HFF-Myc (cell line): ENCODE measurements at places on chromosomes 11 and 22.

DNA sequence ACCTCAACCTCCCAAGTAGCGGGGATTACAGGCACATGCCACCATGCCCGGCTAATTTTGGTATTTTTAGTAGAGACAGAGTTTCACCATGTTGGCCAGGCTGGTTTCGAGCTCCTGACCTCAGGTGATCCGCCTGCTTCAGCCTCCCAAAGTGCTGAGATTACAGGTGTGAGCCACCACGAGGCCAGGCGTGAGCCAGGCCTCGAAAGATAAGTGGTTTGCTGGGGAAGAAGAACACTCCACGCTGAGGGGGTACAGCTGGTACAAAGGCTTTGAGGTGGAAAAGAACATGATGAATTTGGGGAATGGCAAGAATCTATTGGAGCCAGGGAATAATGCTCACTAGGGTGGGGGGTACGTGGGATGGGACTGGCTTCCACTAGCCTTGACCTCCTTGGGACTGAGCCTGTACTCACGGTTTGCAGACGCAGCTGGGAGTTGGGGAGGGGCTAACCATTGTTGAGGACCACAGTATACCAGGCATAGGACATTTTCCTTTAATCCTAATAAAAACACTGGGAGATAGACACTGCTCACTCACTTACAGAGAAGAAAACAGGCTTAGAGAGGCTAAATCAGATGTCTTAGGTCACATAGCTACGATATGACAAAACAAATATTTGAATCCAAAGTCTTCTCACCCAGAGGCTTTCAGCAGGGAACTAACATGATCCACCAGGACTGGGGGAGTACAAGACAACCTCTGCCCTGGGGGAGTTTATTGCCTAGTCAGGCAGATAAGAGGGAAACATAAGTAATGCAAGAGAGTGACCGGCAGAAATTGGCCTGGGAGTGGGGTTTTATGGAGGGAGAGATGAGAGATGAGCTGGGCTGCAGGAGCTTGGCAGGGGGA, 4.9 kb downstream of the SLCO2B1 start:
- DNase-seq, result no peak

DNA sequence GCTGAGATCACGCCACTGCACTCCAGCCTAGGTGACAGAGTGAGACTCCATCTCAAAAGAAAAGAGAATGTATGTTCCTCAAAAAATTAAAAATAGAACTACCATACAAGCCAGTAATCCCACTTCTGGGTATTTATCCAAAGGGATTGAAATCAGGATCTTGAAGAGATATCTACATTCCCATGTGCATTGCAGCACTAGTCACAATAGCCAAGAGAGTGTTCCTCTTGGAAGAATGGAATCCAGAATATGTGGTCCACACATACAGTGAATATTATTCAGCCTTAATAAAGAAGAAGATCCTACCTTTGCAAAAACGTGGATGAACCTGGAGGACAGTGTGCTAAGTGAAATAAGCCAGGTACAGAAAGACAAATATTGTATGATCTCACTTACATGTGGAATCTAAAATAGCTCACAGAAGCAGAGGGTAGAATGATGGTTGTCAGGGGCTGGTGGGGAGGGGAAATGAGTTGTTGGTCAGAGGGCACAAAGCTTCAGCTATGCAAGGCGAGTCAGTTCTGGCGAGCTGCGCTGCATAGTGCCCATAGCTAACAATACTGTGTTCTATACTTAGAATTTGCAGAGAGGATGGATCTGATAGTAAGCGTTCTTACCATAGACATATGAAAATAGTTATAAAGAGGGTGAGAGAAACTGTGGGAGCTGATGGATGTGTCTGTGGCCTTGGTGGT, 32.1 kb downstream of the GRIK4 start:
- no peak for DNase-seq

GRCh38 chr22:37023743-37024338, 4.3 kb downstream of the MPST start:
- no peak for DNase-seq

DNA sequence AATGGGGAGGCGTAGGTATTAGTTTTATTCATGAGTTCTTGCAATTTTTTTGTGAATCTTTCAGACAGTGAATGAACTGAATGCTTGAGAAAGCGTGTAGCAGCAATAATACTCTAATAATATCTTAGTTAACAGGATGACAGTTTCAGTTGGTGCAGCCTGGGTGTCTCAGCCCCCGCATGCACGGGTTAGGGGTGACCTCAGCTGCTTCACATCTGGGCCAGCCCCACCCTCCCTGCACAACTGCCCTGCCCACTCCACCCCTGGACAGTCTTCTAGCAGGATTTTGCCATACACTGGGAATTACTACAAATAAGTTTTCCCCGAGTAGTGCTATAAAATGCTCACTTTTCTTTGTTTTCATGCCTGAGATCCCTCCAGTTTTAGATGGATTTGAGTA, 83.2 kb downstream of the ST3GAL4 start:
- no peak for DNase-seq

DNA sequence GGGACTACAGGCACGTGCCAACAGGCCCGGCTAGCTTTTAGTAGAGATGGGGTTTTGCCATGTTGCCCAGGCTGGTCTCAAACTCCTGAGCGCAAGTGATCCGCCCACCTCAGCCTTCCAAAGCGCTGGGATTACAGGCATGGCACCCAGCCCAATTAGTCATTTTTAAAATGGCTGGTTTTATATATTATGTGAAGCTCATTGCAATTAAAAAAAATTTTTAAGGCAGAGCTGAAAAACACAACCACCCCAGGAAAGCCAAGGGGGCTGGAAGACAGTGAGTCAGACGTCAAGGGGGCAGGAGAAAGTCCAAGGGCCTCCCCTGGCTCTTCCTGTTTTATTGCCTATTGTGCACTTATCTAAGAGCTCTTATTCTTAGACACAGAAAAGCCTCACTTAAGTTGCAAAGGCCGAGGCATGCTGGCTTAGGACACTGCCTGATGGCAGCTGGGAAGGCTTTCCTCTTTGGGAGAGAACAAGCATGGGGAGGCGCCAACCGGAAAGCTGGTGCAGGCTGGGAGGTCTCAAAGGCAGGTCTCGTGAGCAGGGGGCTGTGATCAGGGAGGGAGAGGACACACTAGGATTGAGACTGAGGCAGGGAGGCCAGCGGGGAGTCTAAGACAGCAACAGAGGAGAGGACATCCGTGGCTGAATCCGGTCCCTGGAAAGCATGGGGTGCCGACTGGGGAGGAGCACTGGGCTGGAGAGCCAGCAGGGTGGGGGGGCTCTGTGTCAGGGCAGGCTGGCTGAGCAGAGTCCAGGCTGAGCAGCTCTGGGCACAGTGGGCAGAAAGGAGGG, 11.1 kb upstream of the OSM start:
- peak; percentile 43 for DNase-seq

DNA sequence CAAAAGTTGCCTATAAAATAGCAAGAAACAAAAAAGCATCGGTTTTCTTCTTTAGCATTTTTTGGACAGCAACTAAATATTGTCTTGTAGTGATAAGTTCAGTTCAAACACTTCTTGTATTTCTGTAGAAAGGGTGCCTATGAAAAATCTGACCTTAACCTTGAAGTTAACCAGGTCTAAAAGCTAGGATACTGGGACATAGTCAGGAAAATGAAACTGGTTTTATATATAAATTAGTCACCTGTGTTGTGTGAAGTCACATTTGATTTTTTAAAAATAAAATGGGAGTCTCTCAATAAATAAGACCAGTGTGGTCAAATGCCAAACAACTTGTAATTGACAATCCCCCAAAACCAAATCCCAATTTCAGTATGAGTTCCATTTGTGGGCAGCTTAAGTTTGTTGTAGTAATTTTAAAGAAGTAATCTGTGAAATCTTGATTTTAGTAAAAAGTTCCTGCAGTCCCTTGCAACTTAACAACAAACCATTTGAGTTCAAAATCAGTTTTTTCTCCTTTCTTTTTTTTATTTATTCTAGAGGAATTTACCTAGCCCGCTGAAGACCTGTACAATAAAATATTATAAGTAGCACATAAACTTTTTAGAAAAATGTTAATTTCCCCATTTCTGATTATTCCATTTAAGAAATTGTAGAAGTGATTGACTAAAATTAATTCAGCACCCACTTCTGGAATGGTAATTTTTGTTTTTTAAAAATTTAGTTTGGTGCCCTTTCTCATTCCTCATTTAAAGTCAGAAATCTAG, 84.5 kb upstream of the PPARA start:
- DNase-seq, result no peak

- DNase-seq, result no peak
Observed at GRCh38 chr11:61599968-61600710, 19.3 kb upstream of the SYT7 start.

DNA sequence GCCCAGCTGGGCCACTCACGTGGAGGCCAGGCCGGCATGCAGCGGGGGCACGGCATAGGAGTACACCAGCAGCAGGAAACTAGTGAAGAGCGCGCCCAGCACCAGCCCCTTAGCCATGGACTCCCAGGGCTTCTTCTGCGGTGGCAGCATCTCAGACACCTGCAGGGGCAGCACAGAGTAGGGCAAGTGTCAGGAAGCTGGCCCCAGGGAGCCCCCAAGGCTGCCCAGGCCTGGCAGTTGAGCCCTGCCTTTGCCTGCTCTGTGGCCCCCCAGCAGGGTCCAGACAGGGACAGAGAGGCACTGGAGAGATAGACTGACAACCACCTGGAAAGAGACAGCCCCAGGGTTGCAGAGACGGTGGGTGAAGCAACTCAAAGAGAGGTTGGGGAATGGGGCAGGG, 10.7 kb upstream of the SEC14L6 start:
- DNase-seq, result no peak

- DNase-seq, result no peak
Observed at GRCh38 chr11:111450480-111451320, 61.5 kb downstream of the BTG4 start.

DNA sequence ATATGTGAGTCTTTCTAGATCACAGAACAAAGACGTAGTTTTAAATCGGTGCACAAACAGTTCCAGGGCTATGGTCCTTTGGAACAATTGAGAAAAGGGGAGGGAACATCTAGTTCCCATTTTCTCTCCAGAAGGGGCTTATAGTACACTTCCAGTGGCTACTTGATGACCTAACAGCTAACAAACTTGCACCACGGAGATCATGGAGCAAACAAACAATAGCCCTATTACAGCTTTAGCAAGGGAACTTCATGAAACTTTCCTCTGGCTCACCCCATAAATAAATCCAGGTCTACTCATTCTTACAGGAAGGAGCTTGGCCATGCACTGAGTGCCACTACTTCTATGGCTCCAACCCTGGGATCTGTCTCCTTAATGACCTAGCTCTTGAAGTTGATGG, 8.3 kb upstream of the FOLR2 start:
- no peak for DNase-seq

DNA sequence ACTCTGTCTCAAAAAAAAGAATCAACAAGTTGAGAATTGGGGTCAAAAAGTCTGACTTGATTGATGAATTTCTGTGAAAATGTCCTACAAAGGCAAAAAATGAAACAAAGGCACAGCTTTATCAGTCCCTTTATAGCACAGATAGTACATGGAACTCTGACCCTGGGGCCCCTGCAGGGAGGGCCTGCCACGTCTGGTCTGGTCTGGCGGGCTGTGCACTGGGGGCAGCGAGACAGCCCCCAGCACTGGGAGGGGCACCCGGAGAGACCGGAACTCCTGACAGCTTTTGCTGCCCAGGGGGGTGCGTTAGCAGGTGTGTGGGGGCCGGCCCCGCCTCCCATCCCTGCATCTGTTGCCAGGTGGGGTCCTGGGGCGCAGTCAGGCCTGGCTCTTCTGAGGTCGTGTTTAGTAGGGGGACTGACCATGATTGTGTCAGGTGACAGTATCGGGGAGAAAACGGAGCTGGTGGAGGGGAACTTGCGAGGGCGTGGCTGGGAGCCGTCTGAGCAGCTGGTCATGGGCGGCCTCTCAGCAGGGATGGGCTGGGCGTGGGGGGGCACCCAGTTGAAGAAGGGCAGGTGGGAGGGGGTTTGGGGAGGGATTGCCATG, 51.7 kb downstream of the GRAMD4 start:
- DNase-seq, result no peak

- peak; percentile 93 for DNase-seq
Observed at GRCh38 chr22:42969348-42969975, 45.5 kb downstream of the PACSIN2 start.

DNA sequence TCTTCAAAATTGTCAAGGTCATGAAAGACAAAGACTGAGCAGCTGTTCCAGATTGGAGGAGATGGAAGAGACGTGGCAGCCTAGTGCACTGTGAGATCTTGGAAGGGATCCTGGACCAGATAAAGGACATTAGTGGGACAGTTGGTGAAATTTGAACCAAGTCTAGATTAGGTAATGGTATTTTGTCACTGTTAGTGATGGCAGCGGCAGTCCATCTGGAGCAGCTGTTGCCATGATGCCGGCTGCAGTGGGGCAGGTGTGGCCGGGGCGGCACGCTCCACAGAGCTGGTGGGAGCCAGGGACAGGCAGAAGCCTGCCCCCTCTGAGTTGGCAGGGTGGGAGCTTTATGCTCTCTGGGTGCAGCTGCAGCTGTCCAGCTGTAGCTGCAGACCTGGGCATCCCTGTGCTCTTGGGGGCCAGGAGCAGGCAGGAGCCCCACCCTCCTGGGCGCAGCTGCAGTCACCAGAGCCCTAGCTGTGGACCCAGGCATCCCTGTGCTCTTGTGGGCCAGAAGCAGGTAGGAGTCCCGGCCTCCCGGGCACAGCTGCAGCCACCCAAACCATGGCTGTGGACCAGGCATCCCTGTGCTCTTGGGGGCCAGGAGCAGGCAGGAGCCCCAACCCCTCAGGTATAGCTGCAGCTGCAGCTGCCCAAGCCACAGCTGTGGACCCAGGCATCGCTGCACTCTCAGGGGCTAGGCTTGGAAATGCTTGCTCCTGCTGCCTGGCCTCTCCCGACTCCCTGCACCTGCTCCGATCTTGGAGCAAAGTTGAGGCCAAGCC, 20.7 kb downstream of the DIXDC1 start:
- no peak for DNase-seq

- DNase-seq, result no peak
Observed at GRCh38 chr22:30574997-30575671, 669 bp upstream of the GAL3ST1 start.

DNA sequence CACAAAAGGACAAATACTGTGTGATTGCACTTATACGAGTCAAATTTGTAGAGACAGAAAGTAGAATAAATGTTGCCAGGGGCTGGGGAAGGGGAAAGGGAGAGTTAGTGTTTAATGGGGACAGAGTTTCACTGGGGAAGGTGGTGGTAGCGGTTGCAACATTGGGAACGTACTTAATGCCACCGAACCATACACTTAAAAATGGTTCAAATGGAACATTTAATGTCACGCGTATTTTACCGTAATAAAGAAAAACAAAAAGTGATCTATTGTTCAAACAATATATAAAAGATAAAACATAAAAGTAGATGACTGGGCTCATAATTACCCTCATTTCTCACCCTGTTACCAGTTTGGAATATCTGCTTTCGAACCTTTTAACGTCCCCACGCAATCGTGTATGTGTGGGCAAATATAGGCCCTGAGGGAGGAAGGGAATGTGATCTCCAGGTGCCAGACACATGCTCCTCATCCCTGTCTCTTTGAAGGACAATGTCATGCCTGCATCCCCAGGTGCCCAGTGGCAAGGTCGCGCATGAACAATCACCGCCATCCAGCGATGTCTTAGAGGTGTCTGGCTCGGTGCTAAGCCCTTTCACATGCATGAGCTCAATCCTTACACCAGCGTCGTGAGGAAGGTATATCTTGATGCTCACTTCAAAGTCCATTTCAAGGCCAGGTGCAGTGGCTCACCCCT, 35.3 kb downstream of the LIF start:
- no peak for DNase-seq
